Natural killer cell (primary cell): ENCODE measurements at places on chromosomes 1 and 21. TPM values are rescaled to one million over a fixed set of nuclear protein-coding genes. Genes with fewer than 3 reads are reported as not detected.

The FAM151A gene
- not detected for total RNA-seq

The NUP210L gene
- 0.24 TPM for total RNA-seq

The LMOD1 gene
- total RNA-seq, result not detected

The FAAH gene
- total RNA-seq, result 7.9 TPM

The MPL gene
- 0.48 TPM for total RNA-seq

The HAO2 gene
- not detected for total RNA-seq

The LCK gene
- 180 TPM for total RNA-seq

The CD84 gene
- 11.1 TPM for total RNA-seq

The PIK3R3 gene
- 5.4 TPM for total RNA-seq

The SYCP1 gene
- not detected for total RNA-seq

The PLA2G2A gene
- not detected for total RNA-seq

The BCAS2 gene
- total RNA-seq, result 76.7 TPM

The PGLYRP3 gene
- total RNA-seq, result not detected

The OVAAL gene
- total RNA-seq, result not detected

DNA sequence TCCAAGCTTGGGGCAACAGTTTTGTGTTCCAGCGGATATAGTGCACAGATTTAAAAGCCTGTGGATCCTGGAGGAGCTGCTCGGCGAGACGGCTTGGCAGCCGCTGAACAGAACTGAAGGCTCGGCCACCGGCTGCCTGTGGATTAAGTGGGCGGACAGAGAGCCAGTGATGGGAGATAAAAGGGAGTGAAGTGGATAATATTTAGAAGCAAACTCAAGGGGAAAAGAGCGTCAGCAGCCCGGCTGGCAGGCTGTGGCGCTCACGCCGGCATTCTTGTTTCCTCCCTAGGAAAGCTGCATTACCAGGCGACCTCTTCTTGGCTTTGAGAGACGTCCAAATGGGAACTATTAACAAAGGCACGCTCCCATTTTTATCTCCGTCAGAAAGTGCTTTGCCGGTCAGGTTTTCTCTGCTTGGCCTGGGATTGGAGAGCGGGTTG lies 10.4 kb downstream of the TRABD2B start:
- DNase-seq, result no peak

GRCh38 chr1:101153692-101154091 lies 83.1 kb upstream of the S1PR1 start:
- no peak for DNase-seq

DNA sequence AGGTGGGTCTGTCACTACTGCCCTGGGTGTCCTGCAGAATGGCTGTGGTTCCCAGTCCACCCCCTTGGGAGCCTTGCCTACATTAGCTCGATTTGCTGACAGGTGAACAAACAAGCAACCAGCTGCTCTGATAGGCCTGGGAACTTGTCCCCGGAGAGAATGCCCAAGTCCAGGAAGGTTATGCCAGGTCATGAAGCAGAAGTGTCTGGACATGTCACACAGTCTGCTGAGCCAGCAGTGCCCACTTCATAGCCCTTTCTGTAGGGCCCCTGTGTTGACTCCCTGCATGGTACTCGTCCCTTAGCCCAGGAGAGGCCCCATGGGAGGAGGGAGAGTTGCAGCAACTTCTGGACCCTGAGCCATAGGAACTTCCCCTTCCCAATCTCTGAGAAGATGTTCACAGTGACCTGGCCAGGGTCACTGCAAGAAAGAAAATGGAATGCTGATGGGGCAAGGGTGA lies 31.0 kb downstream of the UCK2 start:
- DNase-seq, result no peak

GRCh38 chr1:93475681-93476080 lies 27.8 kb downstream of the FNBP1L start:
- no peak for DNase-seq

GRCh38 chr1:57848406-57848805 lies 424.5 kb upstream of the DAB1 start:
- DNase-seq, result no peak

DNA sequence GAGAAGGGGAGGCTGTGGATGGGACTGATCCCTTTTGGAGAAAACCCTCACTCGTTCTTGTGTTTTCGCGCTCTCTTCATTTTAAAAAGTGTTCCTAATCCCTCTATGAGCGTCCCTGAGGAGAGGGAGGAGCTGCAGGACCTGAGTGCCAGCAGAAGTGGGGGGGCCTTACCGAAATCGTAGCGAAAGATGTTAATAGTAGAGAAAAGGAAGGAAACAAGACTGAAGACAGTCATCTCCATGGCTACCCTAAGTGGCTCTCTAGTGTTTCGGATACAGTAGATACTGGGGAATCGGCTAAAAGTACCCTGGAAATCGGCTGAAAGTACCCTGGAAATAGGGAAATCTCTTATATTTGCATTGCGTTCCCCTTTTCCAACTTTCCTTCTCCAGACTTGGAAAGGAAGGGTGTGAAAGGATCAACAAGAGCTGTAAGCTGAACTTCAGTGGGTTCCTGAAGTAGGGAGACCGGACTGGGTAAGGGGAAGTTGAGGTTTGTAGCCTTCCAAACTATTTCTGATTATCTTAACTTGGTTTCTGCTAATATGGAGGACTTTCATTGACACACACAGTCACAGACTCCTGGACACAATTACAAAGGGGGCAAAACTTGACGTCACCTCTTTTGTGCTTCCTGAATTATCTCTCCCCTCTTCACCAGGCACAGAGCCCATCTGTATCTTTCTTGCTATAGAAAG lies 486 bp upstream of the DSTYK start:
- no peak for DNase-seq

- no peak for DNase-seq
These were observed 61.5 kb downstream of the MAB21L3 start for GRCh38 chr1:116172666-116173065.

DNA sequence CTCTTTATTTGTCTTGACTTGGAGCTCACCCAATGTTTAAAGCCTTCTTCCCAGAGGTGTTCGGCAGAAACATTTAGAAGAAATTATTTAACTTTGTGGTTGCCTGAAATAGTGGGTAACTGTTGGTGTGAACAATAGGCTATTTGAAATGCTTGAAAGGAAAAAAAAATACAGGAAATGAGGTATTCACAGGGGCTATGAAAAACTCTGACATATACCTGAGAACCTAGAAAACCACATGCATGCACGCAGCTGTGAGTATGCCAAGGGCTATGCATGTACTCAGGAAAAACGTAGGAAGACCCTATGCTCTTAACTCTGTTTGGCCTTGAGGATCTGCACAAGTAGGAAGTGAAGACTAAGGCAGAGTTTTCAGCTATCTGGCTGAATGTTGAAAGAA lies 16.4 kb upstream of the RNF186 start:
- DNase-seq, result no peak

DNA sequence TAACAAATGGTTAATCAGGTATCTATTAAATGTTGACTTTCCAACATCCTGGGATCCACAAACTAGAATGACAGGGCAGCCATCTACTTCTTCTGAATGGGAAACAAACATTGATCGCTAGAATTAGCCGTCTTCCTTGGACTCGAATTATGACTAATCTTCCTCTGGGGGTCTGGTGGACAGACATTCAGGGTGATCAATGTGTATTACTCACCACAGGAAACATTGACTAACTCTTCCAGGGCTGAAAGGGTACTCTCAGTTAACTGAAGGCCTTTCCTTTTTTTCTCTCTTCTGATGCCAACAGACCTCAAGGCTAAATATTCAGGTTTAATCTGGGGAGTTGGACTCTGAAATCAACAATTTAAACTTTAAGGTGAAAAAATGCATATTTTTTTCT lies 9.5 kb downstream of the NOL9 start:
- DNase-seq, result no peak

- peak; percentile 72 for DNase-seq
These were observed 37.2 kb downstream of the WNT4 start for GRCh38 chr1:22105611-22106207.

- no peak for DNase-seq
These were observed 133.7 kb upstream of the KCNK1 start for GRCh38 chr1:233480198-233480597.

- DNase-seq, result no peak
These were observed 118.5 kb downstream of the MRPS6 start for GRCh38 chr21:34191876-34192275.

DNA sequence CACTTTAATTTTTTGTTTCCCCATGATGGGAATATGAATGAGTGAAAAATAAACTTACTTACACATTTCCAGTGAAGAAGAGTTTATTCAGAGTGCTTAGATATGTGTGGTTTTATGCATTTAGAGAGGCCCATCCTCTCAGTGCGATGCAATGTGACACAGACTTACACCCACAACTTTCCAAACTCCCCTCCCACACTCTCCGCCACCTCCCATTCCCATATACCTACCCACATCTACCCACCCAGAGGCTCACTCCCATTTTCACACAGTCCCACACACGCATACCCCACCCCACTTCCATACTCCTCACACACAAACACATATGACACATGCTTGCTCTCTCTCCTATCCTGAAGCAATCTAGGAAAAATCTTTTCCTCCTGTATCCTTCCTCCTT lies 21.9 kb upstream of the KANK4 start:
- DNase-seq, result no peak

- DNase-seq, result no peak
These were observed 207.9 kb upstream of the C1orf87 start for GRCh38 chr1:60281360-60281932.

DNA sequence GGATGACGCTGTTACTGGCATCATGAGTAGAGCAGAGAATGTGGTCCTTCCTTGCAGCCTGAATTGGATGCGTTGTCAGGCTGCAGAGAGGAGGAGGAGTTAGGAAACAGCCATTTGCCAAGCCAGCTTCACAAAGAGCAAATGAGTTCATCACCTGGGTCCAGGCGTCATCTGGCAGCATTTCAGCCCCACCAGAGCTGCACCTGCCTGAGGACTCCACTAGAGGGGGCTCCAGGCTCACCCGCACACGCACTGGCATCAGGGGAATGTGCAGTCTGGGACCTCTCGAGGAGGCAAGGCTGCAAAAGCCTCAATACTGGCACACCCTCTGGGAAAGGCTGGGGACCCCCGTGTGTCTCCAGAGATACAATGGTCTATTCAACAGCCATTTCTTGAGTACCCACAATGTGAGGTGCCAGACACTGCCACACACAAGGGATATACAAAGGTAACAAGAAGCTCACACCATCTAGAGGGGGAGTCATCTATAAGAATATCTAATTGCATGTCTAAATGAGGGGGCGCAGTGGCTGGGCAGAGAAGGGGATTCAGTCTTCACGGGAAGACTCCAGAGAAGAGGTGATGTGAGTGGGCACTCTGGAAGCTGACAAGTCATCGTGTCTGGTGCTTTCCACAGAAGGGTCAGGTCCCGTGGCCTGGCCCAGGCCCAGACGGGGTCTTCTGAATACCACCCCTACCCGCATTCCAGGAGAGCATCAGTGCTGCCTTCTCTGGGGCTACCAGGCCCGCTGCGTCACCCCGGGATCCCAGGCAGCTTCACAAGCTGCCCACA lies 53.5 kb upstream of the CNTN2 start:
- DNase-seq, result peak; percentile 70

DNA sequence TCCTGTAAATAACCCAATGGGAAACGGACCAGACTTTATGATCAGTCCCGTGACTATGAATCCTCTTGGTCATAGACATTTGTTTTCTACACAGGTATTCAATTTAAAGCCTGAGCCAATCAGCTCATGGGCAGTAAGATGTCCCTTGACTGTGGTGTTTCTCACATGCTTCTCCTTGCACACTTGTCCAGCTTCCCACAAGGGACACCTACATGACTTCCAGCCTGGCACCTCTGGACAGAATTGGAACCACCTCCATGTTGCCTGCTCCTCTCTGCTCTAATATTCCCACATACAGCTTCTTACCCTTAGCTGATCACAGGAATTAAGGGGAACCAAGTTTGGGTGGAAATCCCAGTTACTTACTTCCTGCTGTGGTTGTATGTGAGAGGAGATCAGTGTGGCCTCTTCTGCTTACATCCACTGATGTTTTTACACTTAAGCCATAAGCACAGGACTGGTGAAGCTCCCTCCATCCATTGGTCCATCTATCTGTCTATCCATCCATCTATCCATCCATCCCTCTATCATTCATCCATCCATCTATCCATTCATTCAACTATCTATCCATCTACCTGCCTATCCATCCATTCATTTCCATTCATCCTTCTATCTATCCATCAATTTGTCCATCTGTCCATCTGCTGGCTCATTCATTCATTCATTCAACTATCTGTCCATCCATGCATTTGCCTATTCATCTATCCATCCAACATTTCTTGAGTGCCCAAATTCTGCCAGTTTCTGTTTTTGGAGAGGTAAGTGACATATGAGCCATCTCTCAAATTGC lies 16.4 kb downstream of the RUNX1 start:
- no peak for DNase-seq

GRCh38 chr1:114457675-114458236 lies 53.2 kb downstream of the TRIM33 start:
- no peak for DNase-seq

DNA sequence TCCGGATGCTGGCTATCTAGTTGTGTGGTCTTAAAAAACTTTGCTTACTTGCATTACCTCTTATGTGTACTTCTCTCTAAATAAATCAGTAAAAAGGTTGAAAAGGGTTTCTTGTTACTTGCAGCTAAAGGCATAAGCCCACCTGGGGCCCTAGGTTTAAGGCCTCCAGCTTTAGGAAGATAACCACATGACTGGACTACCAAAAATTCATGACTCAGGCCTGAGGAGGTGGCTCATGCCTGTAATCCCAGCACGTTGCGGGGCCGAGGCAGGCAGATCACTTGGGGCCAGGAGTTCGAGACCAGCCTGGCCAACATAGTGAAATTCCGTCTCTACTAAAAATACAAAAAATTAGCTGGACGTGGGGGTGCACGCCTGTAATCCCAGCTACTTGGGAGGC lies 142.9 kb downstream of the APP start:
- no peak for DNase-seq

DNA sequence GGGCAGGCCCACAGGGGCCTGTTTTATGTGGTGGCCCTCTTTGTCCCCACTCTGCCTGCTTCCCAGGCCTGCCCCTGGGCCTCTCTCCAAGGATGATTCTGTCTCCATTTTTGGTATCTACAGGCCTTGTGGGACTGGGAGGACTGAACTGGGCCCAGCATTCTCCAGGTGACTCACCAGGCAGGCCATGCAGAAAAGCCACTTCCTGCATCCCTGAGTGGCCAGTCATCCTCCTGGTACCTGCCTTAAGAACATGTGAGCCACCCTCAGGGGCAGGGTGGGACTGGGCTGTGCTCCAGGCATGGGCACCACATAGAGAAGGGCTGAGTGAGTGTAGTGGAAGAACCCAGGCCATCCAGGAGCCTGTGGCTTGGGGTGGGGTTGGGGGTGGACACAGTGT lies 20.0 kb upstream of the BCAR3 start:
- no peak for DNase-seq

- DNase-seq, result no peak
These were observed 20.5 kb upstream of the PRDM15 start for GRCh38 chr21:41899426-41900202.
